ENCODE measurements at places on chromosomes 7 and 10.

DNA sequence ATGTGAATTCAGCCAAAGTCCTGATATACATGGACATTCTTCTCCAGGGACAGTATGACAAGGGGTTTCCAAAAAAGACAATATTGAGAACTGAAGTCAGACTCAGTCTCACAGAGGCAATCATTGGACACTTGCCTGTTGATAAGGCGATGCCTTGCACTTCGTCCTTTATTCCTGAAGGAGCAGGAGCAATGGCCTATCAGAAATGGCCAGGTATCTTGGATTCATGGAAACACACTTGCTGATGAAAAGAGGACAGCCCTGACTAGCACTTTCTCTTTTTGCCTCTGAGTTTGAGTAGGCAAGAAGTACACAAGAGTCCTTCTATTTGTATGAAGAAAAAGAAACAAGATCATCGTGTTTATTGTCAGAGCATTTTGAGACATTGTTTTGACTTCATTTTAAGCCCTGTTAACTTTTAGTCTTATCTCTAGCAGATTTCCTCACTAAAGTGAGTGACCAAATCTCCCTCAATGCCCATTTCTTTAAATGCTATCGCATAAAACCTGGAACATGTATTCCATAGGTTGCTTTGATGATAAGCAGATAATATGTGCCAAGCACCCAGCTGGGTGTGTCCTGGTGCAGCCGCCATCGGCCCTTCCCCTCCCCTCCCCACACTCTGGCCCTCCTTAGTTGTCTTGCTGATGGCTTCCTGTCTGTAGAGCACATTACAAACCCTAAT lies 26.6 kb downstream of the ST8SIA6 start:
- DNase-seq: no peak

DNA sequence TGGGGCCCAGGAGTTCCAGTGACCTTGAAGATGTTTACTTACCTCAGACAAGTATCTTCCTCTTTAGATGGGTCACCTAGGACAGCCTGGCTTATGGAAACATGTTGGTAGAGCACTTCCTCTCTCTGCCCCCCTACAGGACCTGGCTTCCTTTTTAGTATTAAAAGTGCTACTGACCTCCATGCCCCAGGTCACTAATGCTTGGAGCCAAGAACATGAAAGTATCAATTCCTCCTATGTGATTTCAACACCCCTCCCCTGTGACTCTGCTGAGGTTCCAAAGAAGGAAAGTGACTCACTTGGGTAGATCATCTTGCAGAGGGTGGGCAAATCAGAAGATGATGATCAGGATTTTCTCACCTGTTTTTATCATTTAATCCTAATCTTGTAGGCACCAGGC lies 125.3 kb upstream of the CCDC6 start:
- DNase-seq: no peak

GRCh38 chr7:107123392-107123791 lies 45.4 kb upstream of the HBP1 start:
- no peak for DNase-seq

DNA sequence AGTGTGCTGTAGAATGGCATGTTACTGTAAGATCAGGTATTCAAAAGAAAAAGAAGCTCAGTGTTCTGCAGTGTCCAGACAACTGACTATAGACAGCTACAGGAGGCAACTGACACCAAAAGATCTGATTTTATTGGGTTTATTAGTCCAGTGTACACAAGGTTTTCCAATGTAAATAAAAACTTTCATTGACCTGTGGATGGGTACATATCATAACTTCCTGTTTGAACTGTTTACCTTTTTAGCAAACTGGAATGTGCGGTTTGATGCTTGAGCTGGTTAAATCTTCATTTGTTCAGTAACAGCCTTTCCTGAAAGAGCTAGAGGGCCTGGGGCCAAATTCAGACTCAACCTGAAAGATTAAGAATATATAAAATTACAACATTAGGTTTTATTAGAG lies 172.6 kb upstream of the SP8 start:
- DNase-seq: no peak

- peak; percentile 28 for DNase-seq
Measured at GRCh38 chr7:99001482-99002147, 123.3 kb downstream of the TRRAP start.

DNA sequence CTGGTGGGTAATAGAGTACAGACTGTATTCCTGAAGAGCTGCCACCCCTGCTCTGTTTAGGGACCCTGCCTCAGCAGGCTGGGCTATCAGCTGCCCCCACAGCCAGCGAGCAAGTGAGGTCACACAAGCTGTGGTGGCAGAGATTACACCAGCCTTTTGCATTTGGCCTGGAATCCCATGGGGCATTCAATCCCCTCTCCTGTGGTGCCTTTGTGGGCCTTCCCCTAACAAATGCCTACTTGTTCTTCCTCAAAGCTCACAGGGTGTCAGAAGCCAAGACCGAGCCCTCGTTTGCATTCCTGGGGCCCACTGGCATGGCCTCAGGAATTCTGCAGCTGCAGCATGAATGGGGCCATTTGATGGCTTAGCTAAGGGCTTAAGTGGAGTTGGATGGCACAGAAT lies 212.7 kb upstream of the PHYHIPL start:
- DNase-seq: no peak

GRCh38 chr10:86111902-86112545 lies 254.6 kb downstream of the GRID1 start:
- DNase-seq: no peak

- no peak for DNase-seq
Measured at GRCh38 chr7:72297636-72298035, 114.5 kb downstream of the CALN1 start.

DNA sequence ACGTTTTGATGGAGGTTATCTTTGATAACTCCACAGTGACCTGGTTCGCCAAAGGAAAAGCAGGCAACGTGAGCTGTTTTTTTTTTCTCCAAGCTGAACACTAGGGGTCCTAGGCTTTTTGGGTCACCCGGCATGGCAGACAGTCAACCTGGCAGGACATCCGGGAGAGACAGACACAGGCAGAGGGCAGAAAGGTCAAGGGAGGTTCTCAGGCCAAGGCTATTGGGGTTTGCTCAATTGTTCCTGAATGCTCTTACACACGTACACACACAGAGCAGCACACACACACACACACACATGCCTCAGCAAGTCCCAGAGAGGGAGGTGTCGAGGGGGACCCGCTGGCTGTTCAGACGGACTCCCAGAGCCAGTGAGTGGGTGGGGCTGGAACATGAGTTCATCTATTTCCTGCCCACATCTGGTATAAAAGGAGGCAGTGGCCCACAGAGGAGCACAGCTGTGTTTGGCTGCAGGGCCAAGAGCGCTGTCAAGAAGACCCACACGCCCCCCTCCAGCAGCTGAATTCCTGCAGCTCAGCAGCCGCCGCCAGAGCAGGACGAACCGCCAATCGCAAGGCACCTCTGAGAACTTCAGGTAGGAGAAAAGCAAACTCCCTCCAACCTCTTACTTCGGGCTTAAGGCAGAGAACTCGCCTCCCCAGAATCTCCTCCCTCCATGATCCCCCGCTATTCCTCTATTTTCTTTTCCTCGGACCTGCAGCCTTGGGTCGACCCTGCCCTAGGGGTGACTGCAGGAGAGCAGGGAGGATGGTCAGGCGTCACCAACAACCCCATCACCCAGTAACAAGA lies at the start of gene SERPINE1:
SERPINE1 (plus strand) TSS at position 454 of the 809 bp plus-strand sequence. CDS start 1,290 bp downstream, outside the sequence.
- peak; percentile 96 for DNase-seq

Data from AG08395 (cell line).